ENCODE measurements at places on chromosomes 12 and 14. TPM values are rescaled to one million over a fixed set of nuclear protein-coding genes. Genes with fewer than 3 reads are reported as not detected.

IQSEC3 gene
- total RNA-seq: 0.29 TPM

TMEM119 gene
- 5.0 TPM for total RNA-seq

MSRB3 gene
- total RNA-seq: 5.9 TPM

DLST gene
- 134 TPM for total RNA-seq

LPAR5 gene
- total RNA-seq: 8.1 TPM

GPR84 gene
- total RNA-seq: 0.57 TPM

NEUROD4 gene
- total RNA-seq: not detected

NKX2-1 gene
- not detected for total RNA-seq

SMCO3 gene
- not detected for total RNA-seq

KRT78 gene
- total RNA-seq: not detected

GLT8D2 gene
- total RNA-seq: not detected

ACYP1 gene
- 11.3 TPM for total RNA-seq

- no peaks in the 10 kb centered on the region for H3K27me3 ChIP-seq
- no peaks in the 10 kb centered on the region for H3K36me3 ChIP-seq
- H3K27ac ChIP-seq: no peak overlapping the region
- DNase-seq: no peak
- H3K4me1 ChIP-seq: no peaks in the 10 kb centered on the region
Observed at GRCh38 chr12:43337571-43338444, 214.2 kb downstream of the ADAMTS20 start.

GRCh38 chr14:92603309-92604242 lies 90.0 kb downstream of the RIN3 start:
- peaks cover 2% of the 10 kb centered on the region for H3K36me3 ChIP-seq
- DNase-seq: peak; percentile 16
- H3K27ac ChIP-seq: no peak overlapping the region
- peaks cover 16% of the 10 kb centered on the region for H3K4me1 ChIP-seq
- H3K27me3 ChIP-seq: no peaks in the 10 kb centered on the region
- peak overlapping the region; percentile 47 for H3K4me3 ChIP-seq

GRCh38 chr14:65095633-65096205 lies 6.6 kb downstream of the MAX start:
- peak overlapping the region; percentile 73 for H3K4me3 ChIP-seq
- peaks cover 50% of the 10 kb centered on the region for H3K4me1 ChIP-seq
- no peak for DNase-seq
- H3K36me3 ChIP-seq: peaks cover 12% of the 10 kb centered on the region
- H3K27me3 ChIP-seq: no peaks in the 10 kb centered on the region
- H3K27ac ChIP-seq: peak overlapping the region; percentile 66

GRCh38 chr12:2561367-2561766 lies 233.4 kb upstream of the FKBP4 start:
- no peak overlapping the region for H3K27ac ChIP-seq
- peaks cover 52% of the 10 kb centered on the region for H3K27me3 ChIP-seq
- no peak for DNase-seq
- H3K36me3 ChIP-seq: no peaks in the 10 kb centered on the region
- peaks cover 2% of the 10 kb centered on the region for H3K4me1 ChIP-seq

DNA sequence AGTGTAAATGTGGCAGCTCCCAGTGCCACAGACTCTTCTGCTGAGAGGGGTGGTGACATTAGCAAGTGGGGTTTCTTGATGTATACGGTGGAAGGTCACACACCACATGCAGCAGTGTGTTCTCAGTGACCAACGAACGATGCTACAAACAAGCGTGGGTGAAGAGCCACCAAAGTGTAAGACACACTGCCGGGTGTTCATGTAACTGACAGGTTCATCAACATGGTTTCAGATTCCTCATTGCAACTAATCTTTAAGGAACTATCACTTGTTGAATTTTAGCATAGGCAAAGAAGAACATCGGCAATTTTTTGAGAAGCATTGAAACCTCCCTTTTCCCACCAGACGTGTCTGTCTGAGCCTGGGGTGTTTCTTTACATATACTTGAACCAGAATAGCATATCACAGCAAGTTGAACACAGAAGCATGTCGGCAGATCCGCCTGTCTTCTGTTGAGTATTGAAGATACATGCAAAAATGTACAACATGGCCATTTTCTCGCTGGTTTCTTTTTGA lies 58.8 kb downstream of the PPP2R5C start:
- DNase-seq: no peak
- H3K4me3 ChIP-seq: peak overlapping the region; percentile 83
- H3K4me1 ChIP-seq: peaks cover 65% of the 10 kb centered on the region
- H3K27me3 ChIP-seq: no peaks in the 10 kb centered on the region
- peak overlapping the region; percentile 98 for H3K27ac ChIP-seq

DNA sequence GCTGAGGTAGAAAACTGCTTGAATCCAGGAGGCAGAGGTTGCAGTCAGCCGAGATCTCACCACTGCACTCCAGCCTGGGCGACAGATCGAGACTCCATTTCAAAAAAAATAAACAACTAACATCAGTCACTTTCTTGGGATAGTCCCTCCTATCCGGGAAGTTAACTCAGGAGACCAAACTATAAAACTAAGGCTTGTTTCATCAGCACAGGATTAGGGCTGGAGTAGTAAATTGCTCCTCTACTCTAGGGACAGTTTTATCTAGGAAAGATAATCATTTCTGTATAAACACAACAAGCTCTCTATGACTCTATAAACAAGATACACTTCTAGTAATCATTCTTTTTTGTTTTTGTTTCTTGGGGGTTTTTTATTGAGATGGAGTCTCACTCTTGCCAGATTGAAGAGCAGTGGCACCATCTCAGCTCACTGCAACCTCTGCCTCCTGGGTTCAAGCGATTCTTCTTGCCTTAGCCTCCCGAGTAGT lies 11.7 kb downstream of the RPS26 start:
- no peak overlapping the region for H3K4me3 ChIP-seq
- H3K27me3 ChIP-seq: no peaks in the 10 kb centered on the region
- no peaks in the 10 kb centered on the region for H3K36me3 ChIP-seq
- DNase-seq: no peak
- H3K27ac ChIP-seq: no peak overlapping the region

DNA sequence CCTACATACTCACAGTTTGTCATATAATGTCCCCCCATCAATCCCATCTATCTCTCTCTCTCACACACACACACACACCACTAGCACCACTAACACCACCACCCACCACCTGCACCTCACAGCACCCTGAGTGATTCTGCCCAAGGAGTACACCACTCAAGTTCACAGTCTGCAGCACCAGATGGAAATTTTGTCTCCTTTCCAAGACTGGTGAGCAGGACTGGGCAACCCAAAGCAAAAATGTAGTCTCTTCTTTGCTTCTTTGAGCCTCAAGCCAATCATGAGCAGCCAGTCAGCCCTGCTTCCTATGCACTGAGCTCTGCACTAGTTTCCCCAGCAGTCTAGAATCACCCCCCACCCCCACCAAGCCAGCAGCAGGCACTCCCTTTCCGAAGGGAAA lies 15.0 kb upstream of the ARMH4 start:
- DNase-seq: no peak
- no peak overlapping the region for H3K4me3 ChIP-seq
- no peaks in the 10 kb centered on the region for H3K4me1 ChIP-seq
- H3K36me3 ChIP-seq: peaks cover 5% of the 10 kb centered on the region
- H3K27ac ChIP-seq: peak overlapping the region; percentile 67

DNA sequence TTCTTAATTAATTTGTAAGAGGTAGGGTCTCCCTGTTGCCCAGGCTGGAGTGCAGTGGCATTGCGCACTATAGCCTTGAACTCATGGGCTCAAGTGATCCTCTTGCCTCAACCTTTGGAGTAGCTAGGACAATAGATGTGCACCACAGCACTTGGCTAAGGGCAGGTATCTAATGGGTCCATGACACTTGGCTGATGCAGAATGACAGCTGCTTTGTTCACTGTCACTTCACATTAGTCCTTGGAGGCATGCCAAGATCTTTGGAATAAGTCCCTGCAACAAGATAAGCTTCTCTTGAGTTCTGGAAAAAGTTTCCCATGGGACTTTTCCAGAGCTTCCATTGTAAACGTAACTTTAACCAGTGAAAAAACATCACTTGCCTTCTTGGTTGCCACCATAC lies 23.4 kb downstream of the COQ6 start:
- no peak overlapping the region for H3K4me3 ChIP-seq
- no peaks in the 10 kb centered on the region for H3K4me1 ChIP-seq
- H3K27ac ChIP-seq: no peak overlapping the region
- H3K36me3 ChIP-seq: peaks cover 2% of the 10 kb centered on the region
- no peak for DNase-seq

DNA sequence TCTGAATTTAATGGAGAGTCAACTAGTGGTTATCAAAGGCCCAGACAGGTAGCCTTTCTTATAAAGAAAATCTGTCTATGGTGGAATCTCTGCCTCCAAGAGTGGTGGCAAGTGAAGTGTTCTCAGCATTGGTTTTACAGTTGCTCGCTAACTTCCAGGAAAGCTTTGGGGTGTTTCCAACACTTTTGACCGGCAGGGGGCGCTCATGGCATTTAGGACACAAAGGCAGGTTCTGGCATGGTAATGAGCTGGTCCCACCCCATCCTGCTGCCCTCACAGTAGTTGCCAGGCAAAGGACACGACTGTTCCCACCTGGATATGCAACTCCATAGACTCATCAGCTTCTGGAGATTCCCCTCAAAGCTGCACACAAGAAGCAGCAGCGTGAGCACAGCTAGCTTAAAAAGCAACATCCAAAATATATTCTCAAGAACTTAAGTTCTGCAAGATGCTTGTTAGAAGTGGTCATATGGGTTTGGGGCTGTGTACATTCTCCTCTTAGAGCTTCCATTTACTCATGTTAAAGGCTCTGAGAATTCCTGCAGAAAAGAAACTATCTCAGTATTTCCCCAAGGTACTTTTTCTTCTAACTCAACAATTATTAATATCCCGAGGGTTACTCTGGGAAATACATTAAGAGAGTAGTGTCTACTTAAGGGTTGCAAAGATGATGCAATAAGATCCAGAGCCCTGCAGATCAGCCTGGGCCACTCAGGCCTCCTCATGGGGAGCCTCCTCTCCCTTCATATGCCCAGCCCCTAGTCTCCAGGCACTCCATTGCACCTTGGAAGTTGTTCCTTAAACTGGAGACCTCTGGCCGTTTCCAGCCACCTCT lies 14.8 kb downstream of the PROX2 start:
- no peak overlapping the region for H3K4me3 ChIP-seq
- H3K4me1 ChIP-seq: peaks cover under 1% of the 10 kb centered on the region
- peak; percentile 93 for DNase-seq
- no peaks in the 10 kb centered on the region for H3K36me3 ChIP-seq
- peaks cover 5% of the 10 kb centered on the region for H3K27me3 ChIP-seq
- H3K27ac ChIP-seq: no peak overlapping the region

GRCh38 chr12:112838731-112839130 lies 47.2 kb downstream of the RPH3A start:
- H3K4me1 ChIP-seq: no peaks in the 10 kb centered on the region
- no peak overlapping the region for H3K4me3 ChIP-seq
- H3K27me3 ChIP-seq: peaks cover 50% of the 10 kb centered on the region
- peaks cover 2% of the 10 kb centered on the region for H3K36me3 ChIP-seq

DNA sequence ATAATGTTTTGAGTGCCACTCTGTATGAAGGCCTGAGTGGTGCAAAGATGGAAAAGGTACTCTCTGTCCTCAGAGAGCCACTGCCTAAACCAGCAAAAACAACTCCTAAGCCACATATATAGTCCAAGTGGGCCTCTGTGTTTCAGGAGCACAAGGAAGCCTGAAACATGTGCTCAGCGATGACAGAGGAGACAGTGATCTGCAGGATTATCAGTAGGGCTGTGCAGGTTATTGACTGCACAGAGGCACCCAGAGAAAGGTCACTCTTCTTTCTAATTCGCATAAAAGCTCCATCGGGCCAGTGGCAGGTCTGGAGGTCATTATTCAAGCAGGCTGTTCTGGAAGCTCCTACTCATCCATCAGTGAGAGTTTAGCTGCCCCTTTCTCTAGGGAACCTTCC lies 361.9 kb downstream of the BCL11B start:
- H3K27me3 ChIP-seq: no peaks in the 10 kb centered on the region
- H3K4me3 ChIP-seq: no peak overlapping the region
- no peak for DNase-seq
- peaks cover 20% of the 10 kb centered on the region for H3K4me1 ChIP-seq
- H3K27ac ChIP-seq: no peak overlapping the region

GRCh38 chr12:95740751-95741150 lies 49.8 kb downstream of the NTN4 start:
- H3K4me3 ChIP-seq: no peak overlapping the region
- peaks cover 4% of the 10 kb centered on the region for H3K36me3 ChIP-seq
- H3K4me1 ChIP-seq: peaks cover 3% of the 10 kb centered on the region
- peaks cover 6% of the 10 kb centered on the region for H3K27me3 ChIP-seq

GRCh38 chr12:51821440-51822260 lies 26.9 kb downstream of the FIGNL2 start:
- peaks cover 16% of the 10 kb centered on the region for H3K4me1 ChIP-seq
- H3K36me3 ChIP-seq: peaks cover 2% of the 10 kb centered on the region
- H3K4me3 ChIP-seq: peak overlapping the region; percentile 76
- DNase-seq: no peak

DNA sequence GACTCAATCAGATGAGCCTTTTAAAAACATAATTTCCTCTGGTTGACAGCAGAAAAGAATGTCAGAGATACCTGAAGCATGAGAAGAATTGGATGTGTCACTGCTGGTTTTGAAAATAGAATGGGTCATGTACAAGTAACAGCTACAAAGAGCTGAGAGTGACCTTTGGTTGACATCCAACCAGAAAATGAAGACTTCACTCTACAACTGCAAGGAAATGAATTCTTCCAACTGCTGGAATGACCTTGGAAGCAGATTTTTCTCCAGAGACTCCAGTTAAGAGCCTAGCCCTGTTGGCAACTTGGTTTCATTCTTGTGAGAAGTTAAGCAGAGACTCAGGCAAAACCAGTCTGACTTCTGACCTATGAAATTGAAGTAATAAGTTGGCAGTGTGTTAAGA lies 505.9 kb downstream of the SLC16A7 start:
- no peaks in the 10 kb centered on the region for H3K36me3 ChIP-seq
- H3K4me1 ChIP-seq: no peaks in the 10 kb centered on the region
- H3K4me3 ChIP-seq: no peak overlapping the region
- no peak overlapping the region for H3K27ac ChIP-seq
